Vagina (tissue), 2 donors: ENCODE measurements at places on chromosomes 6 and 20. TPM values are rescaled to one million over a fixed set of nuclear protein-coding genes. Genes with fewer than 3 reads are reported as not detected.

The NRSN2 gene
- 21.6 TPM for total RNA-seq

GRCh38 chr20:45359069-45359405 is 3.9 kb upstream of the SYS1 start:
- H3K27me3 ChIP-seq = no peaks in the 10 kb centered on the region
- H3K4me1 ChIP-seq = peaks cover 36% of the 10 kb centered on the region
- peak overlapping the region; percentile 65 for H3K27ac ChIP-seq
- DNase-seq = no peak
- H3K36me3 ChIP-seq = no peaks in the 10 kb centered on the region

DNA sequence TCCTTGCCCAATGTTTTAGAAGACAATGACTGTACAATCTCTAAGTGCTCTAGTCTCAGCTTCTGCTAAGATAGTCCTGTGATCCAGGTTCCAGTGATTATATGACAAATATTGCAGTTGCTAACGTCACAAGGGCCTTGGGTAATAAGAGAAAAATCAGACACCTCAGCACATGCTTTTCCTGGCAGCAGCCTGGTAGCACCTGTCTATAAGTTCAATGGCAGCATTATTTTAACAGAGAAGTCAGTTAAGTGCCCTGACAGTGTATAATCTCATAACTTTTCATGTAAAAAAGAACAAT is 121.3 kb upstream of the BCLAF1 start:
- DNase-seq = no peak
- H3K27me3 ChIP-seq = no peaks in the 10 kb centered on the region
- H3K36me3 ChIP-seq = no peaks in the 10 kb centered on the region
- no peak overlapping the region for H3K27ac ChIP-seq
- H3K4me3 ChIP-seq = no peak overlapping the region

The CDC40 gene
- total RNA-seq = 17.4 TPM

GRCh38 chr6:112988748-112989147 is 641.6 kb downstream of the RFPL4B start:
- no peaks in the 10 kb centered on the region for H3K27me3 ChIP-seq
- no peaks in the 10 kb centered on the region for H3K36me3 ChIP-seq
- H3K4me3 ChIP-seq = no peak overlapping the region
- H3K27ac ChIP-seq = no peak overlapping the region
- H3K4me1 ChIP-seq = no peaks in the 10 kb centered on the region
- no peak for DNase-seq

The CRIP3 gene
- total RNA-seq = not detected

GRCh38 chr6:67933278-67933677 is 701.8 kb upstream of the ADGRB3 start:
- H3K27ac ChIP-seq = no peak overlapping the region
- DNase-seq = no peak
- no peaks in the 10 kb centered on the region for H3K27me3 ChIP-seq
- no peaks in the 10 kb centered on the region for H3K36me3 ChIP-seq

The FAM217A gene
- total RNA-seq = not detected
